ENCODE measurements at places on chromosomes 5 and 9. TPM values are rescaled to one million over a fixed set of nuclear protein-coding genes. Genes with fewer than 3 reads are reported as not detected.

DNA sequence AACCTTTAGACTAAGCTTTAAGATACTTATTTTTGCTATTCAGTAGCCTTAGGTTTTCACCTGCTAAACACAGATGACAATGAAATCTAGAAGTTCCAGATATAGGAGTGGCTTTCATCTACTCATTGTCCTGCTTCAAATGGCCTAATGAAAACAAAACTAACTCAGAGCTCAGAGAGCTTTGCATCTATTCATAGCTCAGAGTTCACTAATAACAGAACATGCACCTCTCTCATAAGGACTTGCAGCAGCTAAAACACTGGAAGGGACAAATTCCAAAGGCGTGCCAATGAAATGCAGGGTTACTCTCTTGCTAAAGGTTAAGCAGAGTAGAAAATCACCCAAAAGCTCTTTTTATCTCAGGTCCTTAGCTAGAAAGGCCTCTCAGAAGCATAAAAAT lies 29.0 kb downstream of the SLC31A2 start:
- no peak for DNase-seq

DNA sequence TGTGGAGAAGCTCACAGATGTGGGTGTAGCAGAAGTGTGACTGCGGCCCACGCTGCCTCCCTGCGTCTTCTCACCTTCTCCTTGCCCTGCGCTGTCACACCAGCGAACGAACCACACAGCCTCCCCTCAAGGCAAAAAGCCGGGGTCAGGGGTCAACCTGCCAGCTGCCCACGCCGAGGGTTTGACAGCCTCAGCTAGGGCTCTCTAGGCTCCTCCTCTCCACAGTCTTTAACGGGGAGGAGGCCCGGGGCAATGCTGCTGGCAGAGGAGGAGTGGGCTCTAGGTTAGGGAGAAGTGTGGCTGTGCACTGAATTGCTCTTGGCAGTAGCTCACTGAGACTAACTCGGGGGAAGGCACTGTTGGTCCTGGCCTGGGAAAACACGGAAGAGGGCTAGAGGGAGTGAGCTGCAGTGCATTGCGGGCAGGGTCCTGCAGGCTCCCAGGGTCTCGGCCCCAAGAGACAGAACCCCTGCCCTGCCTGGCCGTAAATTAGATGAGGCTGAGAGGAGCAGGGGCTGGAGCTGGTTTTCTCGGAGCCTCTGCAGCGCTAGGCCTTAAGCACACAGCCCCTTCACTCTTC lies 4.2 kb upstream of the TRIM52 start:
- DNase-seq, result no peak

- no peak for DNase-seq
Observed at GRCh38 chr9:124676159-124676551, 95.0 kb downstream of the NR6A1 start.

GRCh38 chr9:105114964-105115728 lies 129.3 kb upstream of the SLC44A1 start:
- no peak for DNase-seq

DNA sequence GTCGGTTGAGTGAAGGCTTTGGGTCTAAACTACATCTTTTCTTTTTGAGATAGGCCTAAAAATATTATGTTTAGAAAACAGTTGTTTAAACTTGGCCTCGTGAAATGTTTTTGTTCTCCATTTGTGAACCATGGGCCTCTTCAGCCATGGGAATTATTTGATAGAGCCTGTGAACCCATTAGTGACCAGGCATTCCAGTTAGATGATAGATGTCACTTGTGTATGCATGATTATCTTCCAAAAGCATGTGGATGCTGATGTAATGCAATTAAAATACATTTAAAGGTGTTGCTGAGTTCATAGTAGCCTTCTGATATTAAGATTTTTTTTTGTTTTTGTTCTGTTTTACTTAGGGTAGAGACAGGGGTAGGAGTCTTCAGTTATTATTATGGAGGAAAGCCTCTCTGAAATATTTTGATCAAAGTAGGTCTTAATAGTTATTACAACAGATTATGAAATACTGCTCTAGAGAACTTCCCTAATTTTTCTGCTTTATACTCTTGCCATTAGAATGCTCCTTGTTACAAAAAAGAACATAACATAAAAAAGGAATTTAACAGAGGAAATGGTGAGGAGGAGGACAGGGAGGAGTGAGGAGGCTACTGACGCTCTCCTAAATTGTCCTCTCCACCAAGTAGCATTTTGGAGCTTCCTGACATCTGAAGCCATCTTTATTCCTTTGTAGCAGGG lies 32.9 kb downstream of the CPEB4 start:
- no peak for DNase-seq

GRCh38 chr9:91176426-91176825 lies 185.3 kb downstream of the AUH start:
- DNase-seq, result no peak

- no peak for DNase-seq
Observed at GRCh38 chr9:108386859-108387384, 468.9 kb downstream of the ACTL7B start.

GRCh38 chr9:122213589-122214413 lies 15.0 kb downstream of the LHX6 start:
- DNase-seq, result peak; percentile 59

GRCh38 chr5:38023799-38024198 lies 184.0 kb upstream of the GDNF start:
- no peak for DNase-seq

- DNase-seq, result peak; percentile 33
Observed at GRCh38 chr9:33172256-33173238, 5.4 kb upstream of the B4GALT1 start.

- DNase-seq, result no peak
Observed at GRCh38 chr5:35199886-35200285, 30.4 kb downstream of the PRLR start.

GRCh38 chr5:60185231-60186099 lies 291.9 kb upstream of the PDE4D start:
- DNase-seq, result no peak

DNA sequence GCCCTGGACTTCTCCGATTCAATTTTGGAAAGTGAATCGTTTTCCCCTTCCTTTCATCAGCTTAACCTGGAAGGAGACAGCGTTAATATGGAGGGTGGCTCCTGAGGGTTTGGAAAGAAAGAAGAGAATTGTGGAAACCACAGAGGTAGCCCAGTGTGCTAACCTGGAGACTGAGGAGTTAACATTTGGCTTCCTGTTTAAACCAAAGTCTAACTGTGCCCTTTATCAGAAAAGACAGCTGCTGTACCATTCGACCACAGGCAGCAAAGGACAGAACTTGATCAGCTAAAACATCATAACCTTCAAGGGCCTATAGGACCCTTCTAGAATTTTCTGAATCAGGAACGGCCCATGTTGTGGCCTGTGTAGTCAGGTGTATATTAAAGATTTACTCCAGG lies 735 bp downstream of the IDNK start:
- no peak for DNase-seq

GRCh38 chr9:14021871-14022525 lies 291.9 kb downstream of the NFIB start:
- no peak for DNase-seq

DNA sequence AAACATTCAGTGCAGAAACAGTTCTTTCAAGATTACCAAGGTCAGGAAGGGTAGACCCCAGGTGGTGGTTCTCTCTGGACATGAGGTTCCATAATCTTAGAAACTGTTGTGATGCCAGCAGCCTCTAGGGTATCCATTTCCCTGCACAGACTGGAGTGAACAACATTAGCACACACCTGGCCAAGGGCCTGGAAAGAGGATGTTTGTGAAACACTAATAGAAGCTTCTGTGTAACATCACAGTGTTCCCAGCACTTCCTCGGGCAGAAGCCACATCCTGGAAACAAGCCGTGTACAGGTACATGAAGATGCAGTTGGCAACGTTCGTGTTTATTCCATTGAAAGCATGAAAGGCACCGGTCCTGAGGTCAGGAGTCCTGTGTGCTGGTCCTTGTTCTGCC lies 598.2 kb upstream of the KLF4 start:
- no peak for DNase-seq

DNA sequence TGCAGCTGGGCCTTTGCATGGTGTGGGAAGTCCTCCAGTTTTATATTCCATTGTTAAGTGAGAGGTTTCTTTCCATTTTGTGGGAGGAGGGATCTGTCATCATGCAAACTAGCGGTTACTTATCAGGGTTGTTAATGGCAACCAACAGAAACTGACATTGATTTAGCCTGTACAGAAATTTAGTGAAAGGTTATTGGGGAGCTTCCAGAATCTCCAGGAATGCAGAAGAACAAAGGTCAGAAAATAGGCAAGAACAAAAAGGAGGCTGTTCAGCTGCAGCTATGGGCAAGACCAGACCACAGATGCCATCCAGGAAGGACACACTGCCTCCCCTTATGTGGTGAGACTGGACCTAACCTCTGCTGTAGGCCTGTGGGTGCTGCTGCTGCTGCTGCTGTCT lies 395.8 kb downstream of the KDM4C start:
- DNase-seq, result no peak

DNA sequence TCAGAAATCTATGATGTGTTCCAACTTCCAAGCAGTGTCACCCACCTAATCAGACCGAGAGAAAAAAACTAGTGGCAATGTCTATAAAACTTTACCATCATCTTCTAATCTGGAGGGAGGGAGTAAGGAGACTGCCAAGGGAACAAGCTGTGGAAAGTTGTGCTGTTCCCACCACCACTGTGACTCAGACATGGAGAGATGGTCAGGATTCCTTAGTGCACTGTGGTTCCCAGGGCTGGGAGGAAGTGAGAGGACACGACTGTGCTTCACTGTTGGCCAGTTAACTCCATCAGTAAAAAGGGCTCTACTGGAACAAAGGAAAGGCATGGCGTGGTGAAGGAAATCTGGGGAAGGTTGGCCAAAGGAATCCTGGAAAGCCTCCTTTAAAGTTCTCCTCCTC lies 18.8 kb downstream of the TICAM2 start:
- DNase-seq, result no peak

GRCh38 chr9:93958121-93958818 lies 3.1 kb upstream of the BARX1 start:
- no peak for DNase-seq

The GPX3 gene
- total RNA-seq, result 131 TPM

The PTPN3 gene
- total RNA-seq, result 14.5 TPM

The NEURL1B gene
- total RNA-seq, result 2.9 TPM

The FOXD4 gene
- 0.19 TPM for total RNA-seq

The NOP16 gene
- 4.7 TPM for total RNA-seq

The PCDHA5 gene
- 0.92 TPM for total RNA-seq
